ENCODE measurements at places on chromosomes 3 and 15.

GRCh38 chr15:41605566-41605965 is 46.6 kb downstream of the TYRO3 start:
- DNase-seq, result no peak

DNA sequence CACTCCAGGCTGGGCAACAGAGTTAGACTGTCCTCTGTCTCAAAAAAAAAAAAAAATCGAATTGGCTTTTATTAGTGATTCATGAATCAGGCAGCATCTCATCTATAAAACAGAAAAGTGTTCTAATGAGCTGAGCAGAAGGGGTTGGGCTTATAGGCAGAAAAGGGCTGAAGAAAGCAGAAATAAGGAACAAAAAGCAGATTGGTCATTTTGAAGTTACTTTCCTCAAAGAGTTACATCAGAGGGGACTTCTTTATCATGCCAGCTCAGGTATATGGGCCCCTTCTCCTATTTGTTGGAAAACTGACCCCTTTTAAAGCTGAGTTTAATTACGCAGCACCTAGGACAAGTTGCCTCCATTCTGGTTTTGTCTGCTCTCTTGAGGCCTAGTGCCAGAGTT is 722 bp upstream of the POGLUT1 start:
- DNase-seq, result no peak

DNA sequence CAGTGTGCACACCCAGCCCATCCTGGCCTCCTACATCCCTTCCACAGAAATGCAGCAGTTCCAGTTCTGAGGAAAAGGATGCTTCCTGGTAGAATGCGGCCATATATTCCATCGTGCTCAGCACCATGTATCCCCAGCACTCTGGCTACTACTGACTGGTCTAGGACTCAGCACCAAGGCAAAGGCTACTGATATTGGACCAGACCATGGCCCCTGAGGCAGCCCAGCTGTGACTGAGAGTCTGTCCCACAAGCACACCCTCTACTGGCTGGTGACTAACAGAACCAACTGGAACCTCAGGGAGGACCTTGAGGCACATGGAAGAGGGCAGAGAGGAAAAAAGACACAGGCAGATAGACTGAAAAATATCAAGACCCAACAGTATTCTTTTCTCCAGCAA is 30.0 kb downstream of the TARS3 start:
- DNase-seq, result no peak

DNA sequence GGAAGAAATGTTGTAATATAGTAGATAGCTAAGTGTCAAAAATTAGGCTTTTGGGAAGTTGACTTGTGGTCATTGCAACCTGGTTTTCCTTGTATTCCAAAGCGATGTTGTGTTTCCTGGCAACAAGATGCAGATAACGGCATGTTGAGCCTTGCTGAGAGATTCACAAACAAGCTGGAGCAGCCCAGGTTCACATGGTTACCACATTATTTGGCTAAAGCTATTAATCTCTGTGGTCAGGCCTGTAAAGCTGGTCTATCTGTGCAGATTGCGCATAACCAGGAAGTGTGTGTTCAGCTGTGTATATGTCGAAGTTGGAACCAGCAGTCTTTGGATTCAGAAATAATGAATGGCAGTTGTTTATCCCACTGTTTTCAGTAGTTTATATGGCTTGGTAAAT is 6.6 kb downstream of the TIPARP start:
- DNase-seq, result no peak

- DNase-seq, result no peak
Observed at GRCh38 chr3:60167186-60167585, 1084.1 kb downstream of the FHIT start.

GRCh38 chr15:65979316-65979715 is 110.0 kb downstream of the RAB11A start:
- DNase-seq, result no peak

- DNase-seq, result no peak
Observed at GRCh38 chr3:132254076-132254755, 63.0 kb upstream of the ACP3 start.

DNA sequence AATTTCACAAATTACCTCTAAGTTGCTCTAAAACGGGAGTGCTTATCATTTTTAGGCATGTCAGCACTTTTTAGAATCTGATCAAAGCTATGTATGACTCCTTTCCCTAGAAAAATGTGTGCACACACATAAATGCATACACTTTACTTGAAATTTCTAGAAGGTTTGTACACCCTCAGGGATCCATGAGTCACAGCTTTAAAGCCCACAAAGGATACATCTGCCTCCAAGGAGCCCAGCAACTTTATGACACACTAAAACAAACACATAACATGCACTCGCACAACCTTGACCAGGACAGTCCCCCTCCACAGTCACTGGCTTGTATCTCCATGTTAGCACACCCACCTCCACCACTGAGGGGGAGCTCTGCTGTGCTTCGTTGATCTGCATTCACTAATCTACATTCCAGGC is 722.0 kb upstream of the CFAP20DC start:
- no peak for DNase-seq
